ENCODE measurements at places on chromosomes 12 and 14.

DNA sequence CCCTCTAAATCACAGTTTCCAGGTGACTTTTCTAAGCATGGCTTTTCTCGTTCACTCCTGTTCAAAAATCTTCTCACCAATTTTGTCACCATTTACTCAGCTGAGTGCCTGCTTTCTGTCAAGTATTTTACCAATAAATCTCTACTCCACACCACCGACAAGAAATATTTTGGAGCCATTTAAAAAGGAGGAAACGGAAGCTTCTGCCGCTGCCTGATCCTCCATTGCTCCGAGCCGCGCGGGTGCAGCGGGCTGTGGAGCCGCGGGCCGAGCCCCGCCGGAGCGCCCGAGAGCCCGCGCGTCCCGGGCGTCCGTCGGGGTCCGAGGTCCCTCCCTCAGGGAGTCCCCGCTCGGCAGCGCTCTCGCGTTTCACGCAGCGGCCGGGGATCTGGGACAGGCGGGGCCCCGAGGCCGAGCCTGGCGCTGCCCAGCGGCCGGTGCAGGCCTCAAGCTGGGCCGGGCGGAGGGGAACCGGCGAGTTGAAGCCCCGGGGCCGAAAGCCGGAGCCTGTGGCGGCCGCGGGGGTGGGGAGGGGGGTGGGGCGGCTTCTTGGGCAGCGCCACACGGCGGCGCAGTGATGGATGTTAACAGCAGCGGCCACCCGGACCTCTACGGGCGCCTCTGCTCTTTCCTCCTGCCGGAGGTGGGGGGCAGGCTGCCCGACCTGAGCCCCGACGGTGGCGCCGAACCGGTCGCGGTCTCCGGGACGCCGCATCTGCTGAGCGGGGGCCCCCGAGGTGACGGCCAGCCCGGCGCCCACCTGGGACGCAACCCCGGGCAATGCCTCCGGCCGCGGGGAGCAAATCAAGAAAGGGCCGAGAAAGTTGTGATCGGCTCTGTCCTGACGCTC is 1.1 kb upstream of the HEBP1 start:
- peak; percentile 63 for DNase-seq

DNA sequence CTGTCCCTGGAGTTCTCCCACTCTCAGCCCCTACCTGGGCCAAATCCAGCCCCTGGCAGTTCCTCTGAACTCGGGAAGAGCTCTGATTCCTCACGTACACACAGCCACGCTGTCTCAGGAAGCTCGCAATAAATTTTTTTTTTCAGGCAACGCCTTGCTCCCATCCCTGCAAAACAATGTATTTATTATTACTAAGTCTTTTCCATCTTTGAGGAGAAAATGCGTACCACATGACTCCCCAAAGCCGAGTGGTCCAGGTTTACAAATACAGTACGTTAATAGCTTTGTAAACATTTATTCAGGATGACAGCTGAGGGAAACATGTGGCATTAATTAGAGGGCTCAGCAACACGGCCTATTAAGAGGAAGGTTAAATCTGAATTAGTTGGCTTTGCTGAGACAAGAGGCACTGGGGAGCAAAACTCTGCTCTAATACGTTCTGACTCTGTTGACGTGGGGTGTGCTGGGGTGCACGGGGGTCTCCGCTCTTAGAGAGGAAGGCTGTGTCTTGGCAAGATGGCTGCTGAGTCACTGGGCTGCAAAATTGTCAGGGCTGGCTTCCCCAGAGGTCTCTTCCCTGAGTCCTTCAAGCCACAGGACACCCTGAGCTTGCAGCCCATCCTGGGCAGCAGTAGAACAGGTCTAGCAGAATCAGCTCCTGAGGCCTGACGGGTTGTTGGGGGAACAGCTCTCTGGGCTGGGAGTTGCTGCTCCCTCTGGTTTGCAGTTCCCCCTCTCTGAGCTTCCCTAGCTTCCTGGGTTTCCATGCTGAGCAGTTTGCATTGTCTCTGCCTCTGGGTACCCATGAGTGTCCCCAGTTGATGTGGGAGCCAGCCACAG is 185.2 kb upstream of the TBX3 start:
- DNase-seq = no peak

GRCh38 chr14:23929136-23929535 is 24.4 kb upstream of the DHRS4 start:
- DNase-seq = no peak

- DNase-seq = no peak
These were observed 399.8 kb downstream of the RGS6 start for GRCh38 chr14:72332046-72332445.

GRCh38 chr12:2614341-2614740 is 180.4 kb upstream of the FKBP4 start:
- DNase-seq = no peak

DNA sequence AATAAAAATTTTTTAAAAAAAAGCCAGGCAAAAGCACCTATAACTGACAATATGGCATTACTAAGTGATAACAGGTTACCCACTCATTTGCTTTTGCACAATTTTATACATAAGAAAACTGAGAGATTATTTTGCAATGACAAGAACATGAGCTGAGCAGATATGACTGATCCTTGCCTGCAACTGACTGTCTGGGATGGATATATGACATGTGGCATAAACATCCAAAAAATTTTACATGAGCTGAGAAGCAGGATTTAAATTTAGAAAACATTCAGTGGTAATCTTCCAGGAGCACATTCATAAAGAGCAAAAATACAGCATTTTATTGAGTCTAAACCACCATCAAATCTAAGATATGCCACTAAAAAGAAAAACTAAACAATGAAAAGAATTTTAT is 125.3 kb upstream of the TMEM233 start:
- no peak for DNase-seq

DNA sequence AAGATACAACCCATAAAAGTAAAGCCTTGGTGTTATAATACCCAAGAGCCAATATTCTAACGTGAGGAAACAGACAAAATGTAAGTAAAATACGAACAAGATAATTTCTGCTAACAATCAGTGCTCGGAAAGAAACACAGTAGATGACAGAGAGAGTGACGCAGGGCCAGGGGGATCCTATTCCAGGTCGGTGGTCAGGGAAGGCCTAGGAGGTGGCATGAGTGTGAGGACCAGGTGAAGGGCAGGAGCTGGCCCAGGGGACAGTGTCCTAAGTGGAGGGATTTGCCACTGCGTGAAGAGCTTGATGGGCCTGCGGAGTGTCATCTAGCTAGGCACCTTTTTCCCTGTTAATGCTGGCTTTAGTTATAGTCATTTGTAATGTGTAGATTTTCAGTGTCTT is 35.3 kb downstream of the ETV6 start:
- DNase-seq = no peak

GRCh38 chr14:44626423-44626822 is 119.3 kb upstream of the FSCB start:
- no peak for DNase-seq

GRCh38 chr12:42145552-42146215 is 1.0 kb upstream of the GXYLT1 start:
- DNase-seq = no peak

DNA sequence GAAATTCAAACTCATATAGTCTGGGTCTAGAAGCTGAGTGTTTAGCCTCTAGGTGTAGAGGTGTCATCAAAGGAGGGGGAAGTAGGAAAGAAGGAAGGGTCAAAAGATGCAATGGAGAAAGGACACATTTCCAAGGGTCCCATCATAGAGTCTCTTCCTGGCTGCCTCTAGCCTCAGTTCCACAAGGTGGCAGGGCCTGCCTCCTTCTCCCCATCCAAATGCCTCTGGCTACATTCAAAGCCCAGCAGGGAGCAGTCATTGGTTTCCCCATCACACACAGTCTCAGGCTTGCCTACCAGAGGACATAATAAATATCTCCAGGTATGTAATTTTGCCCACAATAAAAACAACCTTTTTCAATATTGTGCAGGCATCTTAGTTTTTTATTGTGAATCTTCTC is 2.1 kb upstream of the CCT2 start:
- no peak for DNase-seq

DNA sequence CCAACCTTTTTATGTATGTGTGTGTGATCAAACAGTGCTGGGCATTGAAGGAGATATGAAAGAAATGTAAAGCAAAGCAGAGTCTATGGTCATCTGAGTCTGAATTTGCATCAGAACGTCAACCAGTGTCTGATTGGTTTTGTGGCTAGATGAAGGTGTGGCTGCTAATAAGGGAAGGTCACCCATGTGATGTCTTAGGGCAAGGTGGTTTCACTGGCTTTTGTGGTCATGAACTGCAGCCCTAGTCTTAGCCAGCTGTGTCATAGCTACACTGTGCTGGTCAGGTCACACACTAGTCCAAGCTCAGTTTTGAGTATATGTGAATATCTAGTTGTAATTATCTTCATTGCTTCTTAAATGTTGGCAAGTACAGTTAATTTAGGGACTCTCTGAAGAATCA is 105.8 kb downstream of the TGFB3 start:
- peak; percentile 76 for DNase-seq

GRCh38 chr14:92481386-92481785 is 32.2 kb upstream of the RIN3 start:
- DNase-seq = no peak

DNA sequence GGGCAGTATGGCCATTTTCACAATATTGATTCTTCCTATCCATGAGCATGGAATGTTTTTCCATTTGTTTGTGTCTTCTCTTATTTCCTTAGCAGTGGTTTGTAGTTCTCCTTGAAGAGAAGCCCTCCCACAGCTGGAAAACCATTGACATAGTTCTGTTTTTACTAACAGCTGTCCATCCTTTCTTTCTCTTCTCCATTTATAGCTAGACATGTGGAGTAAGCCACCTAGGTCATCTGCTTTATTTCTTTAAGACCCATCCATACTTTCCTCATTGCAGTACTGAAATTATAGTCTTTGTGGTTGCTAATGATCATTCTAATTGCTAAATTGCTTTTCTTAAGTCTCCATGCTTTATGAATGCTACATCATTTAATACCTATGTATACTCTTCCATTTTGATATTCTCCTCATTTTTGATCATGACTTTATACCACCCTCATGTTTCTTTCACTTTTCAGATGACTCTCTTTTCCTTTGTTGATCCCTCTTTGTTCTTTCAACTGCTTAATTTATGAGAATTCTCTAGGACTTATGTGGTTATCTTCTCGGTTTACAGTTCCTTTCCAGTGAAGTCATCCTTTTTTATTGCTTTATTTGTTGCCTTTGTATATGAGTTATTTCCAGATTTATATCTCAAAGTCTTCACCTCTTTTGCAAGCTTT is 114.2 kb downstream of the PCNX1 start:
- no peak for DNase-seq

- DNase-seq = peak; percentile 53
These were observed 163.4 kb downstream of the GARIN6 start for GRCh38 chr12:99810718-99811593.

- no peak for DNase-seq
These were observed 383.0 kb downstream of the PCNX1 start for GRCh38 chr14:71290301-71290700.

DNA sequence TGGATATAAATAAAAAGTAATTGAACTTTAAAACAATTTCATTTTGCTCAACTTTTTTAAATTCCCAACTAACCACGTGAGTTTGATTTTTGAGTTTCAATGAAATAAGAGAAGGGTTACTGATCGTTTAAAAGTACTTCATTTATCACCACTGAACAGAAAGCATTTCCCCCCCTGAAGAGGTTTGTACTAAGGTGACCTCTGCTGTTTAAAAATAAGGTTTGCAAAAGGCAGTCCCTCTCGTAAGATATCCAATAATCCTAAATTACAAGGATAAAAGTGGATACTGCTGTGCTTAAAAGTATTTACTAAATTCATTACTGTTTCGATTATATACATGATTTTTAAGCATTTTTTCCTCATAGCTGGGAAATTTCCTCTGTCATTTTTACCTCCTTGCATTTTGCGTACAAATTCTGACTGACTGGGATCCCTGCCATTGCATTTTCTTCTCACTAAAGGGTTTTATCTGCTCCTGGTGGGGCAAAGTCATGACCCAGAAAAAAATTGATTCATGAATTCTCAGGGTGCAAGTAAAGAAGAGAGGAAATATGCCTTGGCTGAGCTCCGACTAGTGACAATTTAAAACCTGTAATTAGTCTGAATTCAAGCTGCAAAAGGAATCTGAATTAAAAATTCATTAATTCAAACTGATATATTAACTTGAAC is 463.8 kb downstream of the PRKD1 start:
- DNase-seq = no peak

DNA sequence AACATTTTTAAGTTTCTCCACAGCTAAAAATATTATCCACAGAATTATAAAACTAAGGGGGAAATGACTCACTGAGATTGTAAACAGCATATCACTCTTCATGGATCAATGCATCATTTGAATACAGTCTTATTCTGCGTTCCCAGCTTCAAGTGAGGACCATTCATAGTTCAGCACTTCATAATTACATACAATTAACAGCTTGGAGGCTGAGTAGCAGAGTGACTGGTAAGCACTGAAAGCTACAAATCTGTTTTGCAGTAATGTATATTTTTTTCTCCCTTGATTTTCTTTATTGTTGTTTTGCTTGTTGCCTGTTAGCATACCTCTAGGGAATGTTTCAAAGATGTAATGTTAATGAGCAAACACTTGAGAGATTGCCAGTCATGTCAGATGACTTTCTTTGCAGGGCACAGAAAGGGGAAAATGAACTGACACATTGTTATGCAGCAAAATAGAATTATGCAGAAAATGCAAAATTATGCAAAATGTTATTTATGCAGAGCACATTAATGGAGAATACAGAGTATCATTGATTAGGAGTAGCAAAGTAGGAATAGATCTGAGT is 138.6 kb downstream of the RPS29 start:
- no peak for DNase-seq

DNA sequence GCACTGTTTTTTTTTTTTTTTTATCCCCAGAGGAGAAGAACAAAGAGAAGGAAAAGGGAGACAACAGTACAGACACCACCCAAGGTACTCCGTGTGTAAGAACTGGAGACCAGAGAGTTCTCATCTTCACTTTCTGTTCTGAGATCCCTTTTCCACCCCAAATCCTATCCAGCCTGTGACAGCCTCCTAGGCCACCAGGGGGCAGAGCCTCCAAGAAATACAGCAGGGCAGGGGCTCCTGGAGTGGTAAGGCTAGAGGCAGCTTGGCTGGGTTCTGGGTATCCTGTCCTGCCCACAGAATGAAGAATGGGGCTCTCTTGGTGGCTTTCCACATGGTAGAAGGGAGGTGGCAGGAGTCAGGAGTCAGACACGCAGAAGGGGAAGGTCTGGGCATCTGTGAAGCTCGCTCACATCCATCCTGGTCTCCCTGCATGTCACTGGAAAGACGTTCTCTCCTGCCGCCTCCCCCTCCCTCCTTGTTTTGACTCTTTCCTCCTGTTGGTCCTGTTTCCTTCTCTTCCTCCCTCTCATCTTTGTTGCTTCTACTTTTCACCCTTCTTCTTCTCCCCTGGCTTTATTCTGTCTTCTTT is 12.0 kb downstream of the CLSTN3 start:
- peak; percentile 74 for DNase-seq

DNA sequence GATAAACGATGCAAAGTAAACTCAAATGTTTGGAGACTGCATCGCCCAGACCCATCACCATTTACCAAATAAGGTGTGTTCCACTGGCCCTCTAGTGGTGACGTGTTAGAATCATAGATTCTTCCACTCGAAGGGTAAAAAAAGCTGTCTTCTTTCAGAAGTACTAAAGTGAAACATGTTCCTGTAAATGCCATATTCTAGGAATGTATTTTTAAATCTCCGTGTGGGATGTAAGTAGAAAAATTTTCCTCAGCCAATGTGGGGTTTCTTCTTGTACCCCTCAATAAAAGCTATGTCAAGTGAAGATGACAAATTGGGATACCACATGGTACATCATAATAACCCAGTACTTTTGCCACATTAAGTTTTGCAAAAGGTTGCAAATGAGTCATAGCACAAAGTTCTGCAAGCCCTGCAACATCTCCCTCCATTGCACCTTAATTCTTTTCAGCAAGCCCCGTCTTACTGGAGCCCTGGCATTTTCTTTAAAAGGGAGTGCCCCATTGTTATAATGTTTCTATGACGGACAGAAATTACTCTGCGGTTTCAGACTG is 100.8 kb downstream of the CCER1 start:
- DNase-seq = peak; percentile 61

All from MM.1S (cell line).